Activated T-helper 17 cell treated with anti-CD3 and anti-CD28 coated beads, Interleukin-2, amount 50 U/mL, for 72 hours (primary cell): ENCODE measurements at places on chromosomes 11 and 22. TPM values are rescaled to one million over a fixed set of nuclear protein-coding genes. Genes with fewer than 3 reads are reported as not detected.
A peak's percentile ranks its signal among the peaks of the same experiment; 100 is the strongest.

DNA sequence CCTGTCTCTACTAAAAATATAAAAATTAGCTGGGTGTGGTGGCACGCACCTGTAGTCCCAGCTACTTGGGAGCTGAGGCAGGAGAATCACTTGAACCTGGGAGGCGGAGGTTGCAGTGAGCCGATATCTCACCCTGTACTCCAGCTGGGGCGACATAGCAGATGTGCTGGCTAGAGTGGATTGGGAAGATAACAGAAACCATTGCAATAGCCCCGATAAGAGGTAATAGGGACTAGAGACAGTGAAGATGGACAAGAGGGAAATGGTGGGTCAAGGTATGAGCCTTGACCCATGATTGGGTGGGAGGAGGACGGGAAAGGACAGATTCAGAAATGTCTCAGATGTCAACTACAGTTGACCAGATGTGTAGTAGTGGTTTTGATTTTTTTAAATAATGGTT, 6.1 kb downstream of the SWAP70 start:
- no peak overlapping the region for H3K27ac ChIP-seq
- ATAC-seq, result no peak
- H3K36me3 ChIP-seq, result no peaks in the 10 kb centered on the region
- H3K4me1 ChIP-seq, result no peaks in the 10 kb centered on the region
- peaks cover 5% of the 10 kb centered on the region for H3K27me3 ChIP-seq

DNA sequence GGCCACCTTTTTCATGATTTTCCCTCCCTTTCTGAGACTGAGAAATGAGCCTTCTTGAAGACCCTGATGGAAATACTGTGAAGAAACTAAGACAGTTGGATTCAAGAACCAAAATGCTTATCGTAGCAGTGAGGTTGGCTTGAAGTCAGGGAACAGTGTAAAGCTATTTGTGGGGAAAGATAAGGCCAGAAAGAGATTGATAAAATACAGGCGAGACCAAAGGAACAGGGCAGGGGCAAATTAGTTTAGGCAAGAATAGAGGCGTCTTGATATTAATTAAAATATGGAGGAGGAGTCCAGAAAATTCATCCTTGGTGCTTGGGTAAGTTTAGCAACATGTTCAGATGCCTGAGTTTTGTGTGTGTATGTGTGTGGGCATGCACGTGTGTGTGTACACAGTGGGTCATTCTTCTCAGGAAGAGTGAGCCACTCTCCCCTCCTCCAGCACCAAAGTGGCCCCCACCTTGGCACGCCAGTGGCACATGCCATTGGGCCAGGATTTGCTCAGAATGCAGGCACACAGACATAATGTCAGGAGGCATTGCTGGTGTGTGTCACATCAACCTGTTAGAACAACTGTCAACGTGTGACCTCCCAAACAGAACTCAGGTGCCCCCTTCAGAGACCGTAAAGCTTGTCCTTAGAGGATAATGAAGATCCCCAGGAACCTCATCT, 3.9 kb upstream of the EHF start:
- peaks cover 5% of the 10 kb centered on the region for H3K27me3 ChIP-seq
- ATAC-seq, result no peak
- peaks cover 13% of the 10 kb centered on the region for H3K4me1 ChIP-seq

DNA sequence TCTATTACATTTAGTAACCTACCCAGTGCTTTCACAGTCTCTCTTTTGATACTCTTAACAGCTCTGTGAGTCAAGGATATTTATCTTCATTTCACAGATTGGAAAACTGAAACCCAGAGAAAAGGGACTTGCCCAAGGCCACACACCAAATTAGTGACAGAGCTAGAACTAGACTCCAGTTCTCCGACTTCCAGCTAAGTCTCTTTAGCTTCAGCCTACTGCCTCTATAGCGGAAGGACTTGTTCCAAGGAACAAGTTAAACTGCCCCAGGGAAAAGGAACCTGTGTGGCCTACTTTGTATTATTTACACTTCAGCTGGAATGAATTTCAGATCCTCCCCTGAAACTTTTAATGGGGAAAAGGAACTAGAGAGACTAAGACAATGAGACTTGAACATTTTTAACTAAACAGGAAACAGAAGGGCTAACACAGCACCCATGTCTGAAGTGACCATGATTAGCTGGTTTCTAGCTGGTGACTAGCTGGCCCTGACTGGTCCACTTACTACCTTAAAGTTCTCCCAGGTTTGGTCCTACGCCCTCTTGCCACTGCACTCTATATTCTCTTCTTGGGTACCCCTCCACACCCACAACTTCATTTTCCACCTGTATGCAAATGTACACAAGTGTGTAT, 1.3 kb downstream of the LRRC51 start:
- peak overlapping the region; percentile 97 for H3K27ac ChIP-seq
- no peaks in the 10 kb centered on the region for H3K27me3 ChIP-seq
- peaks cover 30% of the 10 kb centered on the region for H3K4me1 ChIP-seq
- ATAC-seq, result no peak
- H3K4me3 ChIP-seq, result peak overlapping the region; percentile 88
- H3K36me3 ChIP-seq, result peaks cover 15% of the 10 kb centered on the region

- no peak for ATAC-seq
- no peaks in the 10 kb centered on the region for H3K36me3 ChIP-seq
Observed at GRCh38 chr22:34293324-34293723, 373.0 kb upstream of the LARGE1 start.

GRCh38 chr11:95082576-95083001, 7.1 kb upstream of the ENDOD1 start:
- H3K4me3 ChIP-seq, result no peak overlapping the region
- H3K36me3 ChIP-seq, result no peaks in the 10 kb centered on the region
- no peak for ATAC-seq
- H3K27me3 ChIP-seq, result no peaks in the 10 kb centered on the region
- no peak overlapping the region for H3K27ac ChIP-seq
- peaks cover 15% of the 10 kb centered on the region for H3K4me1 ChIP-seq

DNA sequence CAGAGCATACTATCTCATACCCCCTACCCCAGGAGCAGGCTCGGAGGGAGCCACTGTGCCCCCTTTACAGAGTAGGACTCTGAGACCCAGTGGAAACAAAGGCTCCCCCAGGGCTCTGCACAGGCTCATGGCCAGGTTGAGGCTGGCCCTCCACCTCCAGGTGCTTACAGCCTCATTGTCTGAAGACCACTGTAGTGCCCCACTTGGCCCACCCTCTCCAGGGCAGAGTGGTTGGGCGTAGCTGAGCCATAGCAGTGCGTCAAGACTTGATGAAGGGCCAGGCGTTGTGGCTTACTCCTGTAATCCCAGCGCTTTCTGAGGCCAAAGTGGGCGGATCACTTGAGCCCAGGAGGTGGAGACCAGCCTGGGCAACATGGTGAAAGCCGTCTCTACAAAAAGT, 1.7 kb downstream of the ANKRD13D start:
- ATAC-seq, result no peak
- H3K4me1 ChIP-seq, result peaks cover 23% of the 10 kb centered on the region
- no peaks in the 10 kb centered on the region for H3K27me3 ChIP-seq
- peak overlapping the region; percentile 86 for H3K4me3 ChIP-seq

GRCh38 chr22:49801391-49802060, 26.1 kb downstream of the BRD1 start:
- H3K4me1 ChIP-seq, result peaks cover 14% of the 10 kb centered on the region
- no peak for ATAC-seq
- H3K27ac ChIP-seq, result peak overlapping the region; percentile 43
- peaks cover 82% of the 10 kb centered on the region for H3K36me3 ChIP-seq
- no peaks in the 10 kb centered on the region for H3K27me3 ChIP-seq

GRCh38 chr11:64263021-64263946, 12.0 kb downstream of the PLCB3 start:
- H3K4me3 ChIP-seq, result no peak overlapping the region
- no peaks in the 10 kb centered on the region for H3K27me3 ChIP-seq
- H3K27ac ChIP-seq, result no peak overlapping the region

DNA sequence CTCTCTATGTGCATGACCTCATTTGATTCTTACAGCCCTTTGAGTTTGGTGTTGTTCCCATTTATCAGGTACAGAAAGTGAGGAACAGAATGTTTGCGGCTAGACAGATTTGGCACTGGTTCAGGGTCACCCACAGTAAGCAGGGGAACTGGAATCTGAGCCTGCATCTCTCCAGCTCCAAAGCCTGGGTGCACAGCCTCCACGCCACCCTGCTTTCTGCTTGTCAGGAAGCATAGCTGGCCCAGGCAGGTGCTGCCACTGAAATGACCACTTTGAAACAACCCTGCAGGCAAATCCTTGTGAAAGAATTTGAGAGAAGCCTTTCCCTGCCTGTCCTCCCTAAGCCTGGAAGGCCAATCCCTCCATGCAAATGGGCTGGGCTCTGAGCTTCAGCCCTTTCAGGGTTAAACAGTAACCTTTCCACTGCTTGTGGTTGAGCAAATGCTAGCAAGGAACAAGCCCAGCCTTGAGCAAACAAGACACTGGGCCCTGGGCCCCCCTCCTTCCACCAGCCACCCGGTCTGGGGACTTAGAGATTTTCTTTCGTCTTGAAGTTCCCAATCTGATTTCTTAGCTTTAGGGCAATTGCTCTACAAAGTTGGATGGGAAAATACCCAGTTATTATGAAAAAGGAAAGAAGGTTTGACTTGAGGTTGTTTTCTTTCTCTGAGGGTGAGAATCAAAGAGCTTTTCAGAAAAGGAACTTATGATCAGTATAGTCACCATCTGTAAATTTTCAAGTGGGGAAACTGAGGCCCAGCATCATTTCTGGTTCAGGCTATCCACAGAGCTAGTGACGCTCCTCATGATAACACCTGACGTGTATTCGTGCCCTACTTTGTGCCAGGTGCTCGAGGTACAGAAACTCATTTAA, 19.4 kb downstream of the EHF start:
- H3K4me1 ChIP-seq, result no peaks in the 10 kb centered on the region
- no peak overlapping the region for H3K4me3 ChIP-seq
- H3K36me3 ChIP-seq, result no peaks in the 10 kb centered on the region
- ATAC-seq, result no peak
- H3K27ac ChIP-seq, result no peak overlapping the region

GRCh38 chr11:128924104-128924503, 18.6 kb downstream of the TP53AIP1 start:
- no peak for ATAC-seq
- no peaks in the 10 kb centered on the region for H3K36me3 ChIP-seq
- peaks cover 10% of the 10 kb centered on the region for H3K27me3 ChIP-seq
- no peak overlapping the region for H3K4me3 ChIP-seq

GRCh38 chr22:24408630-24409029, 18.8 kb upstream of the ADORA2A start:
- no peak overlapping the region for H3K4me3 ChIP-seq
- H3K36me3 ChIP-seq, result peaks cover 40% of the 10 kb centered on the region
- no peak overlapping the region for H3K27ac ChIP-seq
- ATAC-seq, result no peak
- H3K4me1 ChIP-seq, result peaks cover 13% of the 10 kb centered on the region
- H3K27me3 ChIP-seq, result no peaks in the 10 kb centered on the region

DNA sequence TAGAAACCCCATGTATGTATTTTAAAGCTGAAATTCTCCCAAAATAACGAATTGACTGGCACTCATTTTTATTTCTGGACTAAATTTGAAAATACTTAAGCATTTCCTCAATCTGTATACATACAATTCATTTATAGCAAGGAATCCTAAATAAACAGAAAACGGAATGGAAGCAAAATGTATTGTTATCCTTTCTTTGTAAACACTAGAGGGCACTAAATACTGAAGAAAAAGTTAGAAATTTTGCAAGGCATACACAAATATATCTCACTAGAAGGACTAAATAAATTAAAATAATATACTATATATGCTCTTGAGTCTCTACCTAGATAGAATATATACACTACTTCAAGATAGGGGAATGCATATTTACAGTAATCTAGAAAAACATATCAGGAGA, 23.1 kb upstream of the ANO5 start:
- H3K4me3 ChIP-seq, result no peak overlapping the region
- peaks cover 3% of the 10 kb centered on the region for H3K27me3 ChIP-seq
- no peak overlapping the region for H3K27ac ChIP-seq
- ATAC-seq, result no peak

DNA sequence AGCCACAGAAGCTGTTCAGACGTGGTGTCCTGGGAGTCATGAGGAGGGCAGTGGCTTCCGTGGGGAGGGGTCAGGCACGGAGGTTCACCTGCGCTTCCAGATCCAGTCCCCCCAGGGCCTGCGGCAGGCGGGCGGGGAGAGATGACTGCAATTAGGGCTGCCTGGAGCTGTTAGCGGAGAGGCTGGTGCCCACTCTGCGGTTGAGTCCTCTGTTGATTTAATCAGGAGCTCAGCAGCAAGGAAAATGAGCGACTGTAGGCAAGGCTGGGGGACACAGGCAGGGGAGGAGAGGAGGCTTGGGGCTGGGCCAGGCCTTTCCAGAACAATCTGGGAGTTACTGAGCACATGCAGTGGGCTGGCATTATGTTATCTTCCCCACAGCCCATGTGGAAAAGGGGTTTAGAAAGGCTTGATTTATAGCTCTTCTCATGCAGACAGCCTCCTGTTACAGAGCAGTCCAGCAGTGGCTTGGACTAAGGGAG, 13.1 kb downstream of the PLCB3 start:
- H3K36me3 ChIP-seq, result peaks cover 27% of the 10 kb centered on the region
- no peak overlapping the region for H3K27ac ChIP-seq
- H3K27me3 ChIP-seq, result no peaks in the 10 kb centered on the region
- ATAC-seq, result no peak
- H3K4me1 ChIP-seq, result peaks cover 21% of the 10 kb centered on the region

- no peak overlapping the region for H3K4me3 ChIP-seq
- H3K27ac ChIP-seq, result no peak overlapping the region
- no peaks in the 10 kb centered on the region for H3K4me1 ChIP-seq
Observed at GRCh38 chr11:104104664-104105063, 59.3 kb downstream of the PDGFD start.

- ATAC-seq, result no peak
- H3K4me3 ChIP-seq, result no peak overlapping the region
- peaks cover 20% of the 10 kb centered on the region for H3K27me3 ChIP-seq
- no peak overlapping the region for H3K27ac ChIP-seq
- H3K36me3 ChIP-seq, result no peaks in the 10 kb centered on the region
- no peaks in the 10 kb centered on the region for H3K4me1 ChIP-seq
Observed at GRCh38 chr11:133810766-133811165, 34.5 kb downstream of the SPATA19 start.

- no peaks in the 10 kb centered on the region for H3K27me3 ChIP-seq
- ATAC-seq, result no peak
- H3K4me1 ChIP-seq, result peaks cover 17% of the 10 kb centered on the region
- H3K36me3 ChIP-seq, result peaks cover 9% of the 10 kb centered on the region
- H3K4me3 ChIP-seq, result peak overlapping the region; percentile 77
Observed at GRCh38 chr11:123429336-123429735, 733 bp upstream of the GRAMD1B start.

MAJIN gene
- not detected for total RNA-seq

SLC5A1 gene
- total RNA-seq, result not detected

DDI1 gene
- total RNA-seq, result not detected

OR4C5 gene
- total RNA-seq, result not detected

VSTM5 gene
- total RNA-seq, result not detected

LINC01488 gene
- not detected for total RNA-seq

MPST gene
- total RNA-seq, result 41.6 TPM

GNG3 gene
- not detected for total RNA-seq

DERL3 gene
- 5.0 TPM for total RNA-seq

KREMEN1 gene
- total RNA-seq, result not detected
